ENCODE measurements at places on chromosomes 6 and 20.

GRCh38 chr6:33313105-33313708, 671 bp downstream of the TAPBP start:
- DNase-seq = no peak

DNA sequence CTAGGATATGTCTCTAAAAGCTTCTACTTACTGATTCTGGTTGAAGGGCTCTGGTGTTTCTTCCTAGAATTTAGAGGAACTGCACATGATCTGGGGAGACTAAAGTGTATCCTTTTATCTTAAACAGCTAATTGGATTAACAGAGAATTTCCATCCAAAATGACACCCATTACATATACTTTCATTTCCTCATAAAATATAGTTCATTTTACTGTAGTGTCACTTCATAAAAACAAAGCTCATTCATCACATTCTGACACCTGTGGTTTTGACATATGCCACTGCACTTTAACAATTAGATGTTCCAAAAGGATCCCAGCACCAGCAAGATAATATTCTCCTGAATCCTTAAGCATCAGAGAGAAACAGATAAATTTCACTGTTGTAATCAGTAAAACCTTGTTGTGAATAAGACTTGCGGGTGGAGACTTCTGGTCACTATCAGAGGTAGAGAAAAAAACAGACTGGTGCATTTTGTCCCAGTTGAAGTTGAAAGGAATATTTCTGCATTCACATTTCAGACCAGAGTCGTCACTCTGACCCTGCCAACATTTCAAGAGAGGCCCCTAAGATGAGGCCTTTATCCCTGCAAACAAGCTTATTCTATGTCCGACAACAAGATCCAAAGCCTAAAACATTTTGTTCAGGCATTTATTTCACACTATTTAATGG, 175.3 kb upstream of the BMP5 start:
- DNase-seq = no peak

DNA sequence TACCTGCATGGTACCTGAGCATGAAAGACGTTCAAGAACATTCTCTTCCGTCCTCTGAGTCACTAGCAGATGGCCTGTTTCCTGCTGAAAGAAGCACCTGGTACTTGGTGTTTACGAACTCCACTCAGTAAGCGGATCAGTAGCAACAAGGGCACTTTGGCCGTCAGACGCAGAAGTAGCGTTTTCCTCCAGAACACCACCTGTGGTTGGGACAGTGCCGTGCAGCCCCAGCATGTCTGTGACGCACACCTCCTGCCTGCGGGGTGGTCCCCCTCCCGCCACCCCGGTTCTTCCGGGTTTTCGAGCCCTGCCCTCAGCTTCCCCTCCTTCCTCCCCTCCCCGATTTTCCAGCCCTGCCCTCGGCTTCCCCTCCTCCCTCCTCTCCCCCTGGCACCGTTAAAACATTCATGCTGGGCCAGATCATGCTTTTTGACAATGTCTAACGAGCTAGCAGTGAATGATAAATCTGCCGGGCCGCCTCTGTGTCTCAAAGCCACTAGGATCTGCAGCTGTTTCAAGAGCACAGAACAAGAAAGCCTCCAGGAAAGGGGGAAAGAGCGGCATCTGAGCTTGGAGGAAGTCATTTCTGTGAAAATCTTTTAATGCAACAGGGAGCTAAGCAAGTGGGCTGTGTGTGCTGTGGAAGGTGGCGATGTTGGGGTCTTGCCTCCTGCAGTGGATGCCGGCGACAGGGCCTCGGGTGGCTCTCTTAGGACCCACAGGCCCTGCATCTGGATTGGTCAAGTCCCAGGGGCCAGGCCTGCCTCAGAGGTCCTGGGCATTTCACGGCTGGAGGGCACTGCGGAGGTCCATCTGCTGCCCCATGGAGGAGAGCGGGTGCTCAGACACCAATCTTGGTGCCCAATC, 207.9 kb downstream of the ERMARD start:
- peak; percentile 91 for DNase-seq

DNA sequence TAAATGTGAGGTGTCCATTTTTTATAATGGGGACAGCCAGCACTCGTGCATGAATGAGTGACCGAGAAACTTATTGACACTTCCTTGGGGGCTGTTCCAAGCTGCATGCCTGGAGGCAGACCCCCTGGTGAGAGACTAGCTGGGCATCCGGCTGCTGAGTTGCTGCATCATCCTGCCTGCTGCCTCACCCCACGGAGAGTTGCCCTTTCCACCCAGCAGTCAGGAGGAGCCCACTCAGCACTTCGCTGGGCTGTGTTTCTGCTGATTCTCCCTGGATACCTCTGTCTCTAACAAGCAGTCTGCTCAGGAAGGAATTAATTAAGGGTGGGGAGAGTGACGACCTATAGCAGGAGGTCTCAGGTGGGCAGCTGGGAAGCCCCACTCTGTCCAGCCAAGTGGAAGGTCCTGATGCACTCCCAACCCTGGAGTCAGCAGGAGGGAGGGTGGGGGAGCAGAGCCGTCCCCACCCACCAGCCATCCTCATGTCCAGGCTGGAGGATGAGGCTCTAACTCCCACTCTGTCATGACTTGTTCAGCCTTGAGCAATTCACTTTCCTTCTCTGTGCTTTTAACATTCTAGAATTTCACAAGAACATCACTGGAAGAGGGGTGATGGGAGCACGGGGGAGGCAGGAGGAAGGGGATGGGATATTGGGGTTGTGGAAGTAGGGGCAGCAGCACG, 177.3 kb downstream of the LRFN2 start:
- DNase-seq = no peak

GRCh38 chr20:62814060-62814708, 2.7 kb upstream of the COL9A3 start:
- DNase-seq = no peak

GRCh38 chr20:49747707-49748524, 34.2 kb upstream of the B4GALT5 start:
- DNase-seq = peak; percentile 94

DNA sequence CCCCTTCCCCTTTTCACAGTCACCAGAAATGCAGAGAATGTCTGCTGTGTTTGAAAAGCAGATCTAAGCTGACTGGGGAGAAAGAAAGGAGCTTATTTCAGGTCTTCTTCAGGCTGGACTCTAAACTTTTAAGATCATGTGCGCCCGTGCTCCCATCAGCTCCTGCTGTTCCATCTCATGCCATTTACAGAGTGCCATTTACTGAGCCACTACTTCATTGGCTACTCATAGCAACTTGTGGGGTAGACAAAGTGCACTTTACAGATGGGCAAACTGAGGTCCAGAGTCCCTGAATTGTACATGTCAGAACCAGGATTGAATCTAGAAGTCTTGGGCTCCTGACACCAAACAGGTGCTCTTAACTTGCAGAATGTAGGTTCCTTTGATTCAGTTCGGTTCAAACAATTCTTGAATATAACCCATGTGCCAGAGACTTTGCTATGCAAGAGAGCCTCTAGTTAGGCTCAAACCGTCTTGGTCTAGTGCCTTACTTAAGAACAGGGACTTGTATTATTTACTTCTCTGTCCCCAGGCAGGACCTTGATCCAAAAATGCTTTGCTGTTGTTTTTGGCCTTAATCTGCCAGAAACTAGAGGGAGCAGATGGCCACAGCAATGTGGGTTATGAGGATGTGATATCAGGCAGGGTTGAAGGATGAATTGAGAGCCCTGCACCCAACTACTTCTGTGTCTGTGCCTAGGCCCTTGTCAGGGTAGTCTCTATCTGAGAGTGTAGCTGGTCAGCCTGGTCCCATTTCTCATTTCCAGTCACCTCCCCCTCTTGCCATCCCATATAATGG, 56.4 kb downstream of the RALY start:
- DNase-seq = no peak

DNA sequence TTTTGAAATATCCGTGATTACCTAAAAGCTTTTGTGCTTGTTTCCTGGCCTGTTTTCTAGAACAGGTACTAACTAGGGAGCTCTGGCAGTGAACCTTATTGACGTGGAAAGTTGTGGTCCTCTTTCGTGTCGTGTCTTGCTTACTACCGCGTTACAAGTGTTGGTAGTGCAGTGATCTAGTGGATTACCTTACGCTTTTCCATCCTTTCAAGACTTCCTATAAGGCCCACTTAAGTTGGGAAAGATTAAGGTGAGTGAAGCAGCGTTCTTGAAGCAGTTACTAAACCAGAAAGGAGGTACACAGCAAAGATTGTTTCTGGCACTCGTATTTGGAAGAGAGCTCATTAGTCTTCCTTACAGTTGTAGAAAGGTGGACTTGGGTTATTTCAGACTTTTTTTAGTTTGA, 1.9 kb downstream of the PNRC1 start:
- DNase-seq = no peak

DNA sequence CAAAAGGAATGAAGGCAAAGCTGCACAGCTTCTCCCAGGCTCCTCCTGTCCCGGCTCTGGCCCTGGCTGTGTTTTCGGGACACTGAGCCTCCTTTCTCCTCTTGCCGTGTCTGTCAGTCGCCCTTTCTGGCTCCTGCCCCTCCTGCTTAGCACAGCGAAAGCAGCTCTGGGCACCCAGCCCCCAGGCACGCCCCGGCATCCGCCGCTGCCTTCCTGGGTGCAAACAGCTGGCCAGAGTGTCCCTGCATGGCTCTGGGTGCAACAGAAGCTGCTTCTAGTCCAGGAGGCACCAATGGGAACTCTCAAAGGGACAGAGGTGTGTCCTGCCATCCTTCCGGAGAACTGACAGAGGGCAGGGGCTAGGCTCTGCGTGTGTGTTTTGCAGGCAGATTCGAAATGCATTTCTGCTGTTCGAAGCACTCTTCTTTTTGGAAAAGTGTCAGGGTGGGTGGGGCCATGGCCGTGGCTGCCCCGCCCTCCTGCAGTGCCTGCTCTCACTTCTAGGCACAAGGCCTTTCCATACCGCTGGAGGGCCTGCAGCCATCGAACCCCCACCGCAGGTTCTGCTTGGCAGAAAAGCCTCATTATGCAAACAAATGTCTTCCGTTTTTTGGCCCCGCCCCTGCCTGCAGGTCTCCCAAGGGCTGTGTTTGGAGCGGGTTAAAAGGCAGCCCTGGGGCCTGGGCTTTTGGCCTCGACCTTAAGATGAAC, 15.5 kb downstream of the COL9A3 start:
- DNase-seq = no peak

DNA sequence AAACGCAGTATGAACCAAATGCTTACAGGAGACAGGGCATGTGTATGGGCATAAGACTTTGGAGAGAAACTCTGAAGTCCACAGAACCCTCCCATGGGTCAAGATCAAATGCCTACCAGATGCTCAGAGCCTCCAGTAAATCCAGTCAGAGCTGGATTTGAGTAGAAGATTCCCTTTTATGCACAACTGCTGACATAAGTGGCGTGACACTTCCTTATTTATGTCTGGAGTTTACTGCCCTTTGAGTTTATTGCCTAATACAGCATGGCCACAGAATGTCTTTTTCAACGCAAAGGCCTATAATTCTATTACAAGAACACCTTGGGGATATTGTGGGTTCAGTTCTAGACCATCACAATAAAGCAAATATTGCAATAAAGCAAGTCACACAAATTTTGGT, 220.0 kb upstream of the FOXQ1 start:
- no peak for DNase-seq

DNA sequence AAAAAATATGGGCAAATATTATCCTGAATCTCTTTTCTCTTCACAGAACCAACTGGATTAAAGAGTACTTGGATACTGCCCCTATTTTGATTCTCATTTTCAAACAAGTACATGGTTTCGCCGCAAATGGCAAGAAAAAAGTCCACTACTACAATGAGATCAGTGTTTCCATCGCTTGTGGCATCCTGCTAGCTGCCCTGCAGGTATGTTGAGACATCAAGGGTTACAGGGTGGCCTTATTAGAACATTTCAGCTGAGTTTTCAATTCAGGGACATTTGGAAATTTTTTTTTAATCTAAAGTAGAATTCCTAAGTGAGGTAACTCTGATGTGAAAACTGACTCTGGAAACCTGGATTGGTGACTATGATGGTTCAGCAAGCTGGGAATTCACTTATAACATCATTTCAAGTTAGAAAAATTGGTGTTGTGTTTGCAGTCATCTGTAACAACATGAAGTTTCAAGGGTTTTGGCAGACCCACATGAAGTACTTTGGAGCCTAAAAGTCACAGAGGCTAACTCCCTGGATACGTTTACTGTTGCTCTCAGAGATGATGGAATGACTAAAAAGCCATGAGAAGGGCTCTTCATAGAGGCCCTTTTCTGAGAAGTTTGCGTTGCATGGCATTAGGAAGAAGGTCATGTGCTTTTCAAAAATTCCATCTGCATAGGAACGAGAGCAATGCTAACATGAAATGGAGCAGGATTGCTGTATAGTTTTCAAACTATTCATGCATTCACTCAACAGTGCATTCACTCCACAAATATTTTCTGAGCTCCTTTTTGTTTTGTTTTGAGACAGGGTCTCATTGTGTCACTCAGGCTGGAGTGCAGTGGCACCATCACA, 25.5 kb downstream of the IYD start:
- no peak for DNase-seq

- no peak for DNase-seq
Measured at GRCh38 chr6:87171938-87172633, 16.7 kb downstream of the ZNF292 start.

DNA sequence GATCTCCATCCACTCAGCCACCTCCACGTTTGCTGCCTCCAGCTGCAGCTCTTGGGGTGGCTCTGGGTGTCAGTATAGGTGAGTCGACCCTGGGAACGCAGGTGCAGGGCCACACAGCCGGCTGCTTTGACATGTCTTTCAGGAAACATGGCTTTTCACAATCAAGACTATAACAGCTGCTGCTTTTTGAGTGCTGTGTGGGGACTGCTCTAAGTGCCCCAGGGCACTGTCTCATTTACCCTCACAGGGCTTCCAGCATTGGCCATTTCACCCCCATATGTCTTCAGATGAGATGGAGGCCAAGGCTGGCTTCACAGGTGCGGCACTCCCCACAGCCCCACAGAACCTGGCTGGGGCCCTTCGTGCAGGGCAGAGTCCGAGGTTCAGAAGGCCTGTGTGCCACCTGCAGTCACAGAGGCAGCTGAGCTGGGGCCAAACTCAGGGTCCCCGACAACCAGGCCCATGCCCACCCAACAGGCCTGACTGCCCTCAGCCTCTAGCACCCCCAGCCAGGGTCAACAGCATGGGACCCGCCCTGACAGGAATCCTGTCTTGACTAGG, 14.9 kb upstream of the CST7 start:
- DNase-seq = peak; percentile 76

DNA sequence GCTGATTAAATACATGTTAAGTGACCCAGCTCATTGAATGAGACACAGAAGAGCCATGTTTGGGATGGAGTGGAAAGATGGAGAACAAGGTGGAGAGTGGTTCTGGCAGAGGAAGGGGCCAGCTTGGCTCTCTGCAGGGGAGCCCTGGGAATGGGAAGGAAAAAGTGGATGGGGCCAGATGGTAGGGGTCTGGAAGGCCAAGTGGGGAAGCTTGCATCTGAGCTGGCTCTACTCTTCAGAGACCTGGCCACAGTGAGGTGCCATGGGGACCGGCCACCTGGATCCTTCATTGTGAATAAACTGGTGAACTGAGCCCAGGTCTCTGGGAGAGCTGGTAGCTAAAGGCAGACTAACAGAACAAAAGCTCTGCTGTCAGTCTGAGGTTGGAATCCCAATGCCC, 48.9 kb upstream of the SIRPA start:
- no peak for DNase-seq

DNA sequence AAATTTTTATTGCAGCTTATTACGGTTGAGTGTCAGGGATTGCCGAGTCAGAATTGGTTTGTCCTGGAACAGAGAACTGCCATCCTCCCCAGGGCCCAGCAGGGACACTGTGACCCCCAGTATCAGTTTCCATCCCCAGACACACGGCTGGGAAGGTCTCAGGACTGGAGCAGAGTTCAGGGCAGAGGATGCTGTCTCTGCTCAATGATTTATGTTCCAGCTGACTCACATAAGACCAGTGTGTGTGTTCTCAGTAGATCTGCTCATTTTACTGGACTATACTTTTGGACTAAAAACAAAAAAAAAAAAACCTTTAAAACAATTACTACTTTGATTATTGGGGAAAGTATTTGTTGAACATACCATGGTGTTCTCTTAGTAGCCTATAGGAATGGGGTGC, 44.2 kb downstream of the FNDC1 start:
- DNase-seq = no peak

Measured in lower leg skin (tissue), 4 donors.